ENCODE measurements at places on chromosomes 3 and 15.
A peak's percentile ranks its signal among the peaks of the same experiment; 100 is the strongest.

DNA sequence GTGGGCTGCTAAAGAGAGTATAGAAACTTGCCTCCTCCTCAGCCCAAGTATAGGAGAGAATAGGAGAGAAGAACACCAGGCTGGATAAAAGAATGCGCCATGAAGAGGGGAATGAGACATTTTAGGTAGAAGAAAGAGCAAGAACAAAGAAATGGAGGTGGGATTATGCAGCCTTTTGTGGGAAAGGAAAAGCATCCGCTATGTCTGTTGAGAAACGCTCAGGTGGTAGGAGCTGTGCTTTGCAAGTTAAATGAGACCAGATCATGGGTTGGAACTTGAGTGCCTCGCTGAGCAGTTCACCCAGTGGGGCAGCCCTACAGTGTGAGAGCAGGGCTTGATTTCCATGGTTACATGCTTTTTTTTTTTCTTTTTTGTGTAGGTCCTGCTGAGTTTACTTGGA, 11.5 kb upstream of the RTP1 start:
- no peak for DNase-seq

- DNase-seq: no peak
Measured at GRCh38 chr15:92705764-92706163, 50.2 kb upstream of the FAM174B start.

GRCh38 chr15:68301301-68301700, 23.8 kb downstream of the FEM1B start:
- no peak for DNase-seq

GRCh38 chr15:59622289-59622688, 10.7 kb downstream of the GCNT3 start:
- DNase-seq: no peak

DNA sequence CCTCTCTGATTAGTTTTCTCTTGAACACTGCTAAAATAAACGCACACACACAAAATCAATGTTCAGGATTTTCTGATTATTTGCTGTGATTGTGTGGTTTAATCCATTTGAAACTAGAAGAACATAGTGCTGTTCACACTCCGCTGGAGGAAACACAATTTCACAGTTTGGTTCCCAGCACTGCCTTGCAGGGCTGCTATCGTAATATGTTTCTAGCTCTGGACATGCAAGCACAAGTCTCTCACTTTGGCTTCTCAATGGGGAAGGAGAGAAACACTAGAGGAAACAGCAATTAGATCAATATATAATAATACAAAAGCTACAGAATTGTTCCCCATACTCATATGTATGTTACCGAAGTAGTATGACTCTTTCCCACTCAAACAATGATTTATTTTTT, 299.5 kb downstream of the NSUN3 start:
- no peak for DNase-seq

DNA sequence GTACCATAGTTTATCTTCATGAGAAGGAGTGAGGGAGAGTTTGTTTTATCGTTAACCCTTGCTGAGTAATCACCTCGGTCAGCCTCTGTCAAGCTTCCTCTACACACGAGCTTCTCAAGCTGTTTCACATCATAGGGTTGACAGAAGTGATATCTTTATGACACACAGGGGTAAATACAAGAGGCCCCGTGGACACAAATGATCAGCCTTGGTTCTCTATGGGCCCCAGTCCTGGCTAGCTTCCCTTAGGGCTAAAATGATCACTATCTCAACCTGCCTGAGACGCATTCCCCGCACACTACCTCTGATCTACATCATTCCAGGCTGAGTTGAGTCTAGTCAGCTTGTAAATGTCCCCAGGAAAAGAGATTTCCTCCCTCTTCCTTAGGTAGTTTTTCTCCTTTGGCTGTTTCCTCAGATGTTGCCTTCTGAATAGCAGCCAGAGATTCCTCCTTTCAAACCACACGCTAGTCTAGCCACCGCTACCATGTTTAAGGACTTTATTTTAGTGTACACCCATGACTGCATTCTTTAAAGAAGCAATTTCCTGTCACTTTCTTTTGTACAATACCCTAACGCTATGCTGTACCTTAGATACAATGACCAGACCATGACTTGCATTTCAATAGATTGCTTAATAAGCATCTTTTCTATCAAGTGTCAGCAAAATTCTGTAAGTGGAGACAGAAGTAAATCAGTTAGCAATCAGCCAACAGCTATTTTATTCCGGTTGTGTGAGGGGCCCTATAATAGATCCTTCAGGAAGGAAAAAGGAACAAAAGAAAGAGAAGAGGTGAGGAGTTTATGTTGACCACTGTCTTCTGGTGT, 35.1 kb upstream of the PPARG start:
- no peak for DNase-seq

DNA sequence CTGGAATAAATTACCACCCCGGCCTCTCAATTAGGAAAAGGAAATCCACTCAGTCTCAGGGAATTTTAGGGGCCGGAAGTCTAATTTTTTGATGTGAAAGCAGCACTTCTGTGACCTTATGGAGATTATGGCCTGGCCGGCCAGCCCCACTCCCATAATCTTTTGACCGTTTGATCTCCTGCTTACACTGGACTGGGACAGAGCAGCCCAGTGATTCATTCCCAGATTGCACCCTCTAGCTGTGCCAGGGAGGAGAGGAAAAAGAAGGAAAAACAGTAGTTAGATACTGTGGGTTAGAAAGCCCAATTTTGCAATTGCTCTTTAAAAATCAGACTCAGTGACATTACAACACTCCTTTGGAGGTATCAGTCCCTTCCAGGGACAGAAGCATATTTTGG, 32.4 kb downstream of the GJD2 start:
- peak; percentile 16 for DNase-seq
